D341Med (cell line): ENCODE measurements at places on chromosomes 11 and 22.

DNA sequence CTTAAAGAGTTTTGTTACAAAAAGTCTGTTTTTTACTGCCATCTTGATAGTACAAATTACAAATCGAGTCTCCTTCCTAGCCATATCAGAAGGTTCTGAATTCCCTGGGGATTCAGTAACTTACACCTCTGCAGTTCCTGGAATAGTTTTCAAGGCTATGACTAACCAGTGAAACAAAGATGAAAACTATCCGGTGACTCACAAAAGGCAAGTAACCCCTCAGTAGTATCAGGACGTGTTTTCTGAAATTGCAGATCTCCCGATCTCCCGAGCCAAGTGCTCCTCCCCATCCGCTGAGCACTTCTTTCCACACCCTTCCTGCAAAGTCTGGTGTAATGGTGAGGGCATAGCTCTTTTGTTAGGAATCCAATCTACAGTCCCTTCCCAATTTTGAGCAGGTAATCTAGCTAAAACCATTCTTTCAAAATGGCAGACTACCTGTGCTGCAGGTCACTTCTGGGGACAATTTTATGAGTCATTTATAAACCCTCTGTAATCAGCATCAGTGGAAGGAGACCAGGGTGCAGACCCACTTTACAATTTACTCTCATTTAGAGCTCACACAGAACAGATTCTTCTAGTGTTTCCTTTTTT lies 7.7 kb downstream of the E2F8 start:
- no peak for DNase-seq

DNA sequence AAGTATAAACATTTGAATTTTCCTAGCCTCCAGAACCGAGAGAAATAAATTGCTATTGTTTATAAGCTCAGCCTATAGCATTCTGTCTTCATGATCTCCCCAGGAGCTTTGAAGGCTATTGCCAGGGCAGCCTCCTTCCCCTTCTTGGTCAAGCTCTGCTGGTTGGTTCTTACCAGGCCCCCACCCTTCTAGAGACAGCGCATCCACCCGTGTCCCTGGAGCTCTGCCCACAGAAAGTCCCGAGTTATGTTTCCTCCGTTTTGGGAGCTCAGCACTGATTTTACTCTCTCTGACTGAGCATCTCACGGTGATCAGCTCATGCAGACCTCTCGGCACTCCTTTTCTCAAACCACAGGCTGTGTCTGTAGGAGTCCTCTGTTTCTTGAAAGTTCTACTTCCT lies 123.8 kb upstream of the SORL1-AS1 start:
- DNase-seq: no peak

- DNase-seq: no peak
Observed at GRCh38 chr11:132035228-132035627, 664.8 kb downstream of the NTM start.

- DNase-seq: peak; percentile 39
Observed at GRCh38 chr11:1151366-1152315, 6.1 kb upstream of the MUC5AC start.

GRCh38 chr11:65329478-65329877 lies 4.2 kb upstream of the DPF2 start:
- no peak for DNase-seq
